ENCODE measurements at places on chromosomes 7 and 10.

GRCh38 chr10:99976886-99977665 is 32.7 kb downstream of the DNMBP start:
- DNase-seq: no peak

GRCh38 chr10:132158122-132158741 is 28.5 kb upstream of the DPYSL4 start:
- peak; percentile 47 for DNase-seq

GRCh38 chr7:92841192-92841591 is 4.8 kb upstream of the CDK6 start:
- DNase-seq: no peak

DNA sequence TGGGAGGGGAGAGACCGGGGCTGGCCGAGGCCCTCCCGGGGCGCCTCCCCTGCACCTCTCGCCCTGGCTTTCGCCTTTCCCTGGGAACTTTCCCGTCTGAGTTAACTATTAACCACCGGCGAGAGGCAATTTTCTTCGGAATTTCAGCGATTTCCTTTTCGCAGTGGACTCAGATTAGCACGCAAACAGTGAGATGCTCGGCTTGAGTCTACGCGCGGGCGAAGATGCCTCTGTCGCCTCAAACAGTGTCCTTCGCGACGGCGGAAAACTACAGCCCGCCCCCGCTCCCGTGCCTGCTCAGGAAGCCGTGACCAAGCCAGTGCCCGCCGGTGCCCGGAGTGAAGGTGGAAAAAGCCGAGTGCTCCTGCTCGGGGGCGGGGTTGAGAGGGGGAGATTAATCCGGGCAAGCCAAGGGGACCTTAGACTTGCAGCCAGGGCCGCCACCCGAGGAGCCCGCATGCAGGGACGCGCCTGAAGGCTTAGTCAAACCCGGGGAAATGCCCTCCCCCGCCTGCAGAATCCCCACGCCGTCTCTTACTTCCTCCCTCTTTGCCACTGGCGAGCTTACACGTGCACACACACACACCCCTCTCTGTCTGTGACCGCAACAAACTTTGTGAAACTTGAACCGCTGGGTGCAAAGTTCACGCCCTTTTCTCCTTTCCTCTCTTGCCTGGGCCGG is 14.5 kb upstream of the PAX2 start:
- DNase-seq: peak; percentile 75

GRCh38 chr10:97450828-97451227 is 4.9 kb downstream of the ZDHHC16 start:
- no peak for DNase-seq

DNA sequence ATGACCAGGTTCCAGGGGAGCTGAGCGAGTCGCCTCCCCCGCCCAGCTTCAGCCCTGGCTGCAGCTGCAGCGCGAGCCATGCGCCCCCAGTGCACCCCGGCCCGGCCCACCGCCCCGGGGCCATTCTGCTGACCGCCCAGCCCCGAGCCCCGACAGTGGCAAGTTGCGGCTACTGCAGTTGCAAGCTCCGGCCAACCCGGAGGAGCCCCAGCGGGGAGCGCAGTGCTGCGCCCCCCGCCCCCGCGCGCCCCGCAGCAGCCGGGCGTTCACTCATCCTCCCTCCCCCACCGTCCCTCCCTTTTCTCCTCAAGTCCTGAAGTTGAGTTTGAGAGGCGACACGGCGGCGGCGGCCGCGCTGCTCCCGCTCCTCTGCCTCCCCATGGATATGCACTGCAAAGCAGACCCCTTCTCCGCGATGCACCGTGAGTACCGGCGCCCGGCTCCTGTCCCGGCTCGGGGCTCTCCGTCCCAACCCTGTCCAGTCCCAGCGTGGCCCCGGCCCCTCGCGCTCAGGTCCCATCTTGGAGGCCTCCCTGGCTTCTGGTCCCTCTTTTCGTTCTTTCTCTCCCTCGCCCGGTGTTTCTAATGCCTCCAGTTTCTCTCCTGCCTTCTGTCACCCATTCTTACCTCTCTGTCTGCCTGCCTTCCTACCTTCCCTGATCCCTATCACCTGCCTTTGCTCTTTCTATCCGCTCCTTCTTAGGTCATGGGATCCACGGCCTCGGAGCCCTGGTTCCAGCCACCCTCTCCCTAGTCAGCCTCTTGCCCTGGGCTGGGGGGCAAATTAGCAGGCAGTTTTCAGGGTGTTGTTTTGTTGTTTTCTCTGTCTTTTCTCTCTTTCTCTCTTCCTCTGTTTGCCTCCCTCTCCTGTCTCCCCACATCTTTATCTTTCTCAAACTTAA is 751 bp downstream of the PAX2 start:
- no peak for DNase-seq

- peak; percentile 92 for DNase-seq
Observed at GRCh38 chr10:119416855-119417254, 125.7 kb downstream of the RGS10 start.

GRCh38 chr10:44865289-44865671 is 45.9 kb upstream of the TMEM72 start:
- DNase-seq: no peak

DNA sequence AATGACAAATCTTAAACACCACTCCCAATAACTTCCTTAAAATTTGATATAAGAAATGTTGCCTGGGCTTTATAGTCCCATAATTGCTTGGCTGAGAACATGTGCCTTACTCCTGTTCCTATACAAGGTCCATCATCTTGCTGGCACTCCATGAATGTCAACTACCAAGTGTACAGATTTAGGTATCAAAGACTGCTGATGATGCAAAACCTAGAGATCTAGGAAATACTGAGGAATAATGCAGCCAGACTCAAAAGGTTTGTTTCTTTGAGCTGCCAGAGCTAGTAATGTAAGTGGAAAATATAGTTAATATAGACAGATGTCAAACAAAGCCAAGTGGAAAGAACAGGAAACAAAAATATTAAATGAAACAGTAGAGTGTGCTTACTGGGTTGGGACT is 121.1 kb downstream of the DYNC1I1 start:
- DNase-seq: no peak

DNA sequence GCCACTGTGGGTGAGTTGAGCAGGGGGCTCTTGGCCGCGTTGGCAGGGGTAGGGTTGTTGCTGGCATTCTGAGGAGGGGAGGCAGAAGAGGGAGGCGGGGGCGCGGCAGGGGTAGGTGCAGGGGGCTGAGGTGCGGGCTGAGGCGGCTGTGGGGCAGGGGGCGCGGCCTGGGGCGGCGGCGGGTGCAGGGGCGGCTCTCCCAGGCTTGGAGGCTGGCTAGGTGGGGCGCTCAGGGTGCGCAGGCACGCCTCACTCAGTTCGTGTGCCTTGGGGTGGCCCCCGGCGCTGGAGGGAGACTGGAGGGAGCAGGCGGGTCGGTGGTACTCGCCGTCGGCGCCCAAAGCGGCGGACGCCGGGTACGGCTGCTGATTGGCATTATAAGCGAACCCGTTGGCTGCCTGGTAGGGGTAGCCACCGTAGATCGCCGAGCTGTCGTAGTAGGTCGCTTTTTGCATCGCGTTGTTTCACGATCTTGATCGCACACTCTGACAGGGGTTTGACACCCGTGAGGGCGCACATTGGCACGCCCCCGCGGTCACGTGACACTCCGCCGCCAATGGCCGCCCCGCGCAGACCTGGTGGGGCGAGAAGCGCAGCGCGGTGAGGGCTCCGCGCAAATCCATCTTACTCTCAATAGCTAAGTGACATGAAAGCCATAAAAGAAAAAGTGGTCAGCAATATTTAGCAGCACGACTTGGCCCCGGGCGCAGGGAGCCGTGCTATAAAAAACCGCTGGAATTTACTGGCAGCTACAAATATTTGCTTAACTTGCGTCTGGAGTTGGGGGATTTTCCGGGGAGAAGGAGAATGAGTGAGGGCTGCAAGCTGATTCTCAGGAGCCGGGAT is 7.9 kb upstream of the HOXA2 start:
- DNase-seq: no peak

DNA sequence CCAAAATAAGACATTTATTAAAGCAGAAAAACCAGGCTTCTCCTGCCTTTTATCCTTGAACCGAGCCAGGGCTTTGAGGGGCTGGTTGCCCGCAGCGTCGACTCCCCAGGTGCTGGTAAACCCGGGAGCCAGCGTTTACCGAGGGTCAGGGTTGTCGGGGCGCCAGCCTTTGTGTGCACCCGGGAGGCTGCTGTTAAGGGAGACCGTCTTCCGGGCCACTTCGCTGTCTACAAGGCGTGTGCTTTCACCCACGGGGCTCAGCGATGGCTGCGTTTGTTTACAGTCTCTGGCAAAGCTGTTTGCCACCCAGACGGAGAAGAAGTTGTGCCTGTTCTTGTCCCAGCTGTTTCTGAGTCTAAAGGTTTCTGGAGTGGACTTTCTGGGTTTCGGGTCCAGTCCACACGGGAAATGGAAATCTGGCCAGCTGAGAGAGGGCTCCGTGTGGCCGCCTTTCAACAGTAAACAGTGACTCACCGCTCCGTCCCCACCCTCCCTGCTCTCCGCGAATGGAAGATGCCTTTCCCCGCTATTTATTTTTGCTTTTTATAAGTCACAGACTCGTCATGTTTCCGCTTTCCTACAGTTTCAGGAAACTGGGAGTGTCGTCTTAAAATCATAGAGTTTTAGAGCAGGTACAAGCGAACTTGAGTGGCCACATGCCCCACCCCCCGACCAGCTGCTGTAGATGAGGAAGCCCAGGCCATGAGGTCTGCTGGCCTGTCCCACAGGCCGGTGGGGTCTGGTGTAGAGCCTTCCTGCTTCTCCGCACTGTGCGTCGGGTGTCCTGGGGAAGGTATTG is 2.2 kb downstream of the MAFK start:
- peak; percentile 90 for DNase-seq

- DNase-seq: peak; percentile 94
Observed at GRCh38 chr7:2637505-2638223, 5.9 kb downstream of the TTYH3 start.

DNA sequence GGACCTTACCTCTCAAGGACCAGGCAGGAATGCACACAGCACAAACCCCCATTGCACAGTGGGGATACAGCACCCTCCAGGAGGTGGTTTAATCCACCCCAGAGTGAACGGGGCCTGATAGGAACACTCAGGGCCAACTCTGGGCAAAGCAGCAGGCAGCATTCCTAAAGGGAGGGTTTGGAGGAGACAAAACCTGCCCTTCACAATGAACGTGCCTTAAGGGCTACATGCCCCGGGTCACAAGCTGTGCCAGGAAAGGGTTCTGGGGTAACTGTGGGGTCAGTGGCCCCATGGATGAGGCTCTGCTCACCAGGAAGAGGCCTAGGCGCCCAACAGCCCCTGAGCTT is 1.1 kb downstream of the GPRIN2 start:
- no peak for DNase-seq

DNA sequence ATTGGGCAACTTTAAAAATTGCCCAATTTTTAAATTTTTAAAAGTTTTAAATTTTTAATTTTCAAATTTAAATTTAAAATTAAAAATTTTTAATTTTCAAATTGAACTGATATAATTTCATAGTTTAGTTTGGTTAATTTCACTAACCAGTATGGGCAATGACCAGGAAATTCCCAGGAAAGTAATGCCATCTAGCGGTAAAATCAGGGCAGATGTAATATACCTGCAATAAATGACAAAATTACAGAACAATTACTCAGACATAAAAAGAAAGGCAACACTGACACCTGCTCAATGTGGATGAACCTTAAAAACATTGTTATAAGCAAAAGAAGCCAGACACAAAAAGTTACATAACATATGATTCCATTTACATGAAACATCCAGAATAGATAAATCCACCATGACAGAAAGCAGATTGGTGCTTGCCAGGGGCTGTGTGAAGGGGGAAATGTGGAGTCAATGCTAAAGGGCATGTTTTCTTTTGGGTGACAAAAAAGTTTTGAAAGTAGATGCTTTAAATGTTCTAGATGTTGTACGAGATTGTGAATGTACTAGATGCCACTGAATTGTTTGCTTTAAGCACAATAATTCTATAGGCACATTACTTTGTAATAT is 28.6 kb upstream of the SLC16A12 start:
- no peak for DNase-seq

- no peak for DNase-seq
Observed at GRCh38 chr10:24277771-24278170, 68.8 kb downstream of the KIAA1217 start.

DNA sequence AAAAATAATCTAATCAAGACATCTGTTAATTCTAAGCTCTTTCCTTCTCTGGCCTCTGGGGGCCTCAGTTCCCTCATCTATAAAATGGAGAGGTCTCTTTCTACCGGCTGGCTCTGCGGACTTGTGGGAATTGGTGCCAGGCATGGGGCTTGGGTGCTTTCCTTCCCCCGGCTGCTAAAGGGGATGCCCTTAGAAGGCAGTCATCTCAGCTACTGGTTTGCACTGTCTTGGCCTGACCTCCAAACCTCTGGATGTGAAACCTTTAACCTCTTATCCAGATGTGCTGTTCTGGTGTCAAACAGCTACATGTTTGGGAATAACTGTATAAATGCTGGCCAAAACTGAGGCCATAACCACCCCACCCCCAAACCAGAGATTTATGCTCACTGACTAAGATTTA is 320.0 kb downstream of the RPS24 start:
- DNase-seq: no peak

GRCh38 chr7:16926283-16926682 is 44.5 kb upstream of the AGR3 start:
- DNase-seq: no peak

- no peak for DNase-seq
Observed at GRCh38 chr10:3354174-3354900, 181.8 kb upstream of the PITRM1 start.

GRCh38 chr7:143396625-143397556 is 11.8 kb downstream of the EPHA1 start:
- no peak for DNase-seq
